ENCODE measurements at places on chromosomes 13 and 19.

- DNase-seq = no peak
These were observed 1700.1 kb upstream of the PRR20A start for GRCh38 chr13:55440465-55441085.

DNA sequence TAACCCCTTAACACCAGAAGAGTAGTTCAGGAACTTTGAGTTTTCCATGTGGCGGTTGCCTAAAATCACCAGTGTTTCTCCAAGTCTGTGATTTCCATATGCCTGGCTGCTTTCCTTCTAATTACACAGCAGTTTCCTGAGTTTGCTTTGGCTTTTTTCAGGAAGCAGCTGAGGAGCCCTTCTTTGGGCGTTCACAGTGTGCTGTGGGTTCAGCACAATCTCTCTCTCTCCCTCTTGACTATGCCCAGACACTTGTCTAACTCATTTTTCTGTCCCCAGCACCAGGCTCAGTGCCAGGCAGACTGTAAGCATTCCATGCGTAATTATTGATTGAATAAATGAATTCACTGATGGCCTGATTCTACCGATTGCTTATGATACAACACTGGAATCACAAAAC, 19.7 kb downstream of the SCEL start:
- DNase-seq = no peak

GRCh38 chr13:47036294-47037008, 139.6 kb upstream of the HTR2A start:
- no peak for DNase-seq

- DNase-seq = no peak
These were observed 282.2 kb downstream of the SLITRK5 start for GRCh38 chr13:87953381-87953780.

GRCh38 chr13:32121316-32121715, 89.7 kb downstream of the FRY start:
- no peak for DNase-seq

- no peak for DNase-seq
These were observed 6.8 kb downstream of the PDE4A start for GRCh38 chr19:10427169-10427568.

DNA sequence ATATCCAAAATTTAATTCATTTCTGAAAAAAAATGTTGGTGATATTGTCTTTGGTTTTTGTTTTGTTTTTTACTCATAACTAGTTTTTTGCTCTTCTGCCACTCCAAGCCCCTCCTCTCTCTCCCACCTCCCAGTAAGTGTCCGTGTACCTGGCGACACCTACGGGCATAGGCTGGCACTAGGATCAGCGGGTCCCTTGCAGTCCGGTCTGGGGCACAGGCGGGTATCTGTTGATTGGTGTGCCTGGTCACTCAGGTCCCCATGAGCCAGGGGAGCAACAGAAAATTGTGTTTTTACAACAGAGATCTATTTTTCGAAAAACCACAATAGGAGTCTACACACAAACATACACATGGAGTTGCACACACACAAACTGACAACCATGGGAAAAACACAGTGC, 104.8 kb downstream of the ZIC5 start:
- no peak for DNase-seq

DNA sequence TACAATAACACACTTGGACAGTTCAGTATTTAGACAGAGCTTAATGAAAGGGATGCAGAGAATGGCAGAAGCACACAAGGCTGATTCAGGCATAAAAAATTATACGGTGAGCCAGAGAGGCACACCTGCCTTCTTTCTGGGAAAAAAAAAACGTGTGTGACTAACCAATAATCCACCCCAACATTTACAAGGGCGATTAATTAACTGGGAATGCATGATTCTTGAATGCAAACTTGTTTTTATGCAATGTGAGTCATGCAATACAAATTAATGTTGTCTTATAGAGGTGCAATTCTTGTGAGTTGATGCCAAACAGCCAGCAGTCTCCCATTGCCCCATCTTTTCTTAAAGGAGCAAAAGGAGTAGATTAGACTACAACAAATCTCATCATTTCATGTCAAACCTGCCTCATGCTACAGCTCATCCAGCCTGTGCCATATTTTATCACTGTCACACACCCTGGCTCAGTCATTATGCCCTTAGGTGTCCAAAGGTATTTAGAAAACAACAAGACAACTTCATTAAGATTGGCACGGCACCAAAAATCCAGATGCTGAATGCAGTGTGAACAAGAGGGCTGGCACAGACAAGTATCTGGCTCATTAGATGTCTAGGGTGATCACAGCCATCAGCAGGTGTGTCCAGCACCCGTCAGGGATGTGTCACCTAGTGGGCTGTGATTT, 721.1 kb downstream of the EFNB2 start:
- DNase-seq = no peak

DNA sequence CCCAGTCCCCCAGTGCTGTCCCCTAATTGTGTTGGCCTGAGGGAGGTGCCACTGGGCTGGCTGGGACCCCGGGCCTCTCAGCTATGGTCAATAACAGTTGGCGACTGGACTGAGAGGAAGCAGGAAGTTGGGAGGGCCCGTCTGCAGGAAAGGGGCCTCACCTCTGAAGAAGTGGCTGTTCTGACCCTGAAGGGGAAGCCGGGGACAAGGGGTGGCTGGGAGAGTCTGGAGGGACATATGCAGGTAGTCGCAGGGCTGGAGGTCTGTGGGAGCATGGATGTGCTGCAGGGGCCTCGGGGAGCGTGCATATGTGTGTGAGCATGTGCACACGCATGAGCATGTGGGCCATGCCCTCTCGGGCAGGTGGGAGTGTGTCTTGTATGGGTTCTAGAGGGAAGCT, 5.9 kb downstream of the PKN1 start:
- DNase-seq = no peak

DNA sequence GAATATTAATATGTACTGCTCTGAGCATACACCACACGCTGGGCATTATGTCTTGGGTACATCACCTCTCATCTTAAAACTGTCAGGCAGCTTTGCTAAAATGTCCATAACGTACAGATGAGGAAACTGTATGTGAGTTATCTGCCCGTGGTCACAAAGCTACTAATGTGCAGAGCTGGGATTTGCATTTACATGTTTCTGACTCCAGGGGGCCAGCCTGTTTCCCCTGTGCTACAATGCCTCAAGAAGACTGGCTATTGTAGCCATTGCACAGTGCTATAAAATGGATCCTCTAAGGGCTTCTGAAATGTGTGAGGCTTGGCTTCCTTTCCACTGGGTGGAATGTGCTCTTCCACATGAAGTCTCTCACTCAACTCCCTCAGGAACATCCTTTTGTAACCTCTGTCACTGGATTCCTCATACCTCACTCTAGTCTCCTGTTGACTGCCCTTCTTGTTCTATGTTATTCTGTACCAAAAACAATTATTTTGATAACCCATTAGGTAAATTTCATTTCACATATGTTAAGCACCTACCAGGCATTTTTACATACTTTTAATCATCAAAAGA, 95.6 kb upstream of the HTR2A start:
- no peak for DNase-seq

DNA sequence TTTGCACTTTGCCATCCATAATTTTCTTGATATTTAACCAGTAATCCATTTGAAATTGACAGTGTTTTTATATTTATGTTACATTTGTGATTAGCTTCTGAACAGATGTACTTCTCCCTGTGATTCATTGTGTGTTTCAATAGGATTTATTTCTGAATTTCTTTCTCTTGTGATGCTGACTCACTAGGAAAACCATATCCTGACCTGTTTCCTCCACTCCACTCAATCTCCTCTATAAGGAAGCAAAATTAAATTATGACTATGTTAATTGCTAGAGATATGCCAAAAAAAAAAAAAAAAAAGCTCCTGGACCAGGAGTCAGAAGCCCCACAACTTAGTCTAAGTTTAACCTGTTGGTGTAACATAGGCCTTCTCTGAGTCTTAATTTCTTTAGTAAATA, 614.6 kb upstream of the SPRY2 start:
- no peak for DNase-seq

DNA sequence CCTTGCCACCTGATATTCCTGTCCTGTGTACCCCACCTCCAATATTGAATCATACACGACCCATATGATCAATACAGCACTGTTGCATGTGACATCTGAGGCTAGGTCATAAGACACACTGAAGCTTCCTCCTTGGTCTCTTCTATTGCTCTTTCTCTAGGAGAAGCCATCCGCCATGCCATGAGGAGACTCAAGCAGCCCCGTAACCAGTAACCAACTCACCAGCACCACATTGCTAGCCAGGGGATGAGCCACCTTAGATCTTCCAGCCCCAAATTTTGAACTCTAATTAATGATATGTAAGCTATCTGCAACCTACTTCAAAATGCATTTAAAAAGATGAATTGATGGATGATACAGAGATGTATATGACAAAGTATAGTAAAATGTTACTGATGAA, 28.6 kb downstream of the ZNF557 start:
- no peak for DNase-seq

DNA sequence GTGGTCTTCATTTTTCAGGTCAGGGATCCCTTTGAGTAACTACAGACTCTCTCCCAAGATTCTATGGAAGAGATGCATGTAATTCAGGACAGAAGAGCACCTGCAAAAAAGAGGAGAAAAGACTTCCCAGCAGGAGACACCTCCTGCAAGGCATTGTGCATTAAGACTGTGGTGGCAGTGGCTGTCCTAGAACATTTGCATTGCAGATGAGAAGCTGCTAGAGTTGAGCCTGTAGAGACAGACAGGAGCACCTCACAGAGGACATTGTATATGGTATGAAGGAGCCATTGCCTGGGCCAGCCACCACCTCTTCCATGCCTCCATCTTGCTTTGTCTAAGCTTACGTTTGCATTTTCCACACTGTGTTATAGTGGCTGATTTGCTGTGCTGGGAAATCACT, 11.2 kb upstream of the MYO16 start:
- DNase-seq = no peak

DNA sequence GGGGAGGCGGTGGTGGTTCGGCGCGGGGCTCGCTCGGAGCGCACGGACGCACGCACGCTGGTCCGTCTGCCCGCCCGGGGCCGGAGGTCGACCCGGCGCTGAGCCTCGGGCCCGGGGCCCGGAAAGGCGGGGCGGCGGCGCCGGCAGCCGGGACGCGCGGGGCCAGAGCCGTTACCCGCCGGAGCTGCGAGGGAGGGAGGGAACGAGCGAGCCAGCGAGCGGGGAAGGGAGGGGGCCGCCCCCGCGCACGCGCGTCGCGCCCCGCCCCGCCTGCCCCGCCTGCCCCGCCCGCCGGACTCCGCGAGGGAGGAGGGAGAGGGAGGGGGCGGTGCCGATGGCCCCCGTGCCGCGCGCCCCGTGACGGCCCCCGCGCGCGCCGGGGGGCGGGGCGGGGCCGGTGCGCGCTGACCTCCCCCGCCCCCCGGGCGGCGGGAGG, 15.0 kb downstream of the CIC start:
- peak; percentile 84 for DNase-seq

DNA sequence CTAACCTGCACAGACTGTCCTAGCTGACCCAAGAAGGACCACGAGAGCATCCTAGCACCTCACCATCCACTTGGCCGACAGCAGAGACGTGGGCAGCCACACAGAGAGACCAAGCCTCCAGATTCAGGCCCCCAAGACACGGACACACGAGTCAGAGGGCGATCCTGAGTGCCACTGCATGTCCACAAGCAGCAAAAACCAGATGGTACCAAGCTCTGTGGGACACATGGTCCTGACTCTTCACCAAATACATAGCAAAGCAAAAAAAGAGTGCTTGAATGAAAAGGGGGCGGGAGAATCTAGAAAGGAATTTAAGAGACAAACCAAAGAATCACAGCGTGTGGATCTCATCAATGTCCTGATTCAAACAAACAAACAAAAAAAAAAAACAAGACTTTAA, 45.2 kb downstream of the MLLT1 start:
- no peak for DNase-seq
